ENCODE measurements at places on chromosomes 16 and 17.

GRCh38 chr17:4818276-4818675, 11.3 kb downstream of the PLD2 start:
- H3K27me3 ChIP-seq: no peaks in the 10 kb centered on the region
- no peak overlapping the region for H3K4me3 ChIP-seq
- DNase-seq: no peak
- no peak overlapping the region for H3K27ac ChIP-seq

DNA sequence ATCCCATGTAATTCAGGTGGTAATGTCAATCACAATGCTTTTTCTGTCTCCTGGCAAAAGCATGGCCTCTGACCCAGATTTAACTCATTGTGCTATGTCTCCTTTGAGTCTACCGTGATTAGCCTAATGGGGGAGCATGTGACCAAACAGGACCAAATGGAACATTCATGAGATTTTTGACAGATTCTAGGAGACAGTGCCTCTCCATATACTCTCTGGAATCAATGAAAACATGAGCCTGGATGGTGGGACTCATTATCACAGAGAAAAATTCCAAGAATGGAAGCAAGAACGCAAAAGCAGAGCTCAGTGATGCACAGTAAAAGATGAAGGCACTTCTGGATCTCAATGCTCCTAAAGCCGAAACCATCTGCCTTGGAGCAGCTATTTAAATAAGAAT, 307.9 kb upstream of the MON1B start:
- no peak overlapping the region for H3K4me3 ChIP-seq
- H3K4me1 ChIP-seq: no peaks in the 10 kb centered on the region
- H3K27me3 ChIP-seq: no peaks in the 10 kb centered on the region
- no peak for DNase-seq

- H3K27ac ChIP-seq: no peak overlapping the region
- DNase-seq: no peak
- H3K4me1 ChIP-seq: no peaks in the 10 kb centered on the region
These were observed 16.0 kb downstream of the SPNS3 start for GRCh38 chr17:4449736-4450135.

DNA sequence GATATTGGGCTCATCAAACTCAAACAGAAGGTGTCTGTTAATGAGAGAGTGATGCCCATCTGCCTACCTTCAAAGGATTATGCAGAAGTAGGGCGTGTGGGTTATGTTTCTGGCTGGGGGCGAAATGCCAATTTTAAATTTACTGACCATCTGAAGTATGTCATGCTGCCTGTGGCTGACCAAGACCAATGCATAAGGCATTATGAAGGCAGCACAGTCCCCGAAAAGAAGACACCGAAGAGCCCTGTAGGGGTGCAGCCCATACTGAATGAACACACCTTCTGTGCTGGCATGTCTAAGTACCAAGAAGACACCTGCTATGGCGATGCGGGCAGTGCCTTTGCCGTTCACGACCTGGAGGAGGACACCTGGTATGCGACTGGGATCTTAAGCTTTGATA, 2.6 kb upstream of the HPR start:
- no peak overlapping the region for H3K27ac ChIP-seq
- no peaks in the 10 kb centered on the region for H3K36me3 ChIP-seq
- H3K27me3 ChIP-seq: no peaks in the 10 kb centered on the region
- H3K4me1 ChIP-seq: no peaks in the 10 kb centered on the region

GRCh38 chr17:386141-386876, 33.7 kb upstream of the RPH3AL start:
- DNase-seq: peak; percentile 78
- no peaks in the 10 kb centered on the region for H3K36me3 ChIP-seq
- peak overlapping the region; percentile 66 for H3K4me3 ChIP-seq
- peaks cover 9% of the 10 kb centered on the region for H3K4me1 ChIP-seq

DNA sequence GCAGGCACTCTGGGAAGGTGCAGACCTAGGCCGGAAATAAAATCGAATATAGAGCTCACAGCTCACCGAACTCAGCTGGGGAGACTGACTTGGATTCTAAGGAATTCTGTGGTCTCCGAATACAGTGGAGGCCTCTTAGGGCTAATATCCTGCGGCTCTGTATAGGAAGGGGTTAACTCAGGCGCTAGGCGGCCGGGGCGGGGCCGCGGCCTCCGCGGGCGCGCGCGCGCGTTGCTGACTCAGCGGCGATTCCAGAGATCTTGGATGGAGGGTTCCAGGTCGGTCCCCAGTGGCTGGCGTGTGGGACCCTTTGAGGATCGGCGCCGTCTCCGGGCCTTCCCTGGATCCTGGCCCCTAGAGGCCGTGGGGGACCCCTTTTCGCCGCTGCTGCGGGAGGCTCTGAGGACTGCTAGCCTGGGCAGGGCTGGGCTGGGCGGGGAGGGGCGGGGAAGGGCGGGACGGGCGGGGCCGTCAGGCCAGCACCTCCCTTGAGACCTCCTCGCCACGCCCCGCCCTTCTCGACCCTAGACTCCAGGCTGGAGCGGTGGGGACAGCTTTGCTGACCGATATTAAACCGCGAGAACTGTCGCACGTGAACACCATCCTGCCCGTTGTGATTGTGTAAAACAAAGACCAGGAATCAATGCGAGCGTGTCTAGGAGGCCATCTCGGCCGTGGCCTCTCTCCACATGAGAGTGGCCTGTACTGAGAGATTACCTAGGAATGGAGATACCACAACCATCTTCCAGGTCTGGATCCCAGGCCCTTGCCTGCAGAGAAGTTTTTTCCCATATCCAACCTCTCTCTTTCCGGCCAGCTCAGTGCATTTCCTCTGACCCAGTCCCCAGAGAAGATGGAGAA, 1.4 kb upstream of the PLEKHH3 start:
- peak; percentile 78 for DNase-seq
- H3K27ac ChIP-seq: peak overlapping the region; percentile 77
- H3K36me3 ChIP-seq: no peaks in the 10 kb centered on the region
- peaks cover 50% of the 10 kb centered on the region for H3K27me3 ChIP-seq

GRCh38 chr17:50523208-50523607, 9.3 kb upstream of the EPN3 start:
- no peaks in the 10 kb centered on the region for H3K36me3 ChIP-seq
- no peaks in the 10 kb centered on the region for H3K27me3 ChIP-seq
- H3K4me1 ChIP-seq: no peaks in the 10 kb centered on the region

DNA sequence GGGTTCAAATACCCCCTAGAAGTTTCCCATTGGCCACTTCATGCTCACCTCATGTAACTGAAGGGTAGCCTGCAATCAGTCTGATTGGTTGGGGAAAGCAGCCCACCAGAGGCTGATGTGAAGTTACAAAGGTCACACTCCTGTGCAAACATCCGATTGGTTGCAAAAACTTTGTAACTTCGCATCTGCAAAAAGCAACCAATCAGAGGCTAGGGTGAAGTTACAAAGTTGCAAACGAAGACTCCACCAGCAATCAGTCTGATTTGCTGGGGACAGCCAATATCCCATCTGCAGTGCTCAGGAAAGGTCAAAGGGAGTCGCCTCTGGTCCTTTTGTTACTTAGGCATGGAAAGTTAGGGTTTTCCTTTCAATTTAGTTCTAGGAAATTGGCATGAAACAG, 40.1 kb downstream of the TAOK1 start:
- no peak overlapping the region for H3K4me3 ChIP-seq
- peaks cover 5% of the 10 kb centered on the region for H3K36me3 ChIP-seq
- no peaks in the 10 kb centered on the region for H3K27me3 ChIP-seq
- DNase-seq: no peak

DNA sequence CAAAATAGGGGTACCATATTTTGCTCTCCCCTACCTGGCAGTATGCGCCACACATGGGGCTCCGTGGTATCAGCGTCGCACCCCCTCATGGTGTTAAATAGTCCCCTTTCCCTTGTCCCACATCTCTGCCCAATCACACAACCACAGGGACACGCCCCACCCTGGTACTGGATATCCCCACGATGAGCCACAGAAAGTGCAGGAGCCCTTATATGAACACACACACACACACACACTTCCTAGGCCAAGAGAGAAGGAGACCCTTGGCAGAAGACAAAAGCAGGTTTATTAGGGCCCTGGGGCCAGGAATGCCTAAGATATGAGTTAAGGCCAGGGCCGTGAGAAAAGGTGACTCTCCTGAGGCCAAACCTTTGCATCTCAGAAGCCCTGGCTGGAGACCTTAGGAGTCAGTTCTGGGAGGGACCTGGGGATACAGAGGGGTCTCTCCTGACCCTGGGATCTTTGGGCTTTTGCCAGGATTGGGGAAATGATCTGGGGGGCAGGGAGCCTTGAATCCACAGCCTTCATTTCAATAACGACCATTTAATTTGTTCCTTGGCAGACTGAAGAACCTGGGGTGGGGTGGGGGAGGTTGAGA, 11.6 kb downstream of the COPZ2 start:
- H3K4me3 ChIP-seq: peak overlapping the region; percentile 81
- H3K36me3 ChIP-seq: no peaks in the 10 kb centered on the region
- peaks cover 22% of the 10 kb centered on the region for H3K27me3 ChIP-seq
- H3K27ac ChIP-seq: no peak overlapping the region

- no peaks in the 10 kb centered on the region for H3K36me3 ChIP-seq
- H3K27me3 ChIP-seq: no peaks in the 10 kb centered on the region
- no peak overlapping the region for H3K27ac ChIP-seq
- no peaks in the 10 kb centered on the region for H3K4me1 ChIP-seq
- DNase-seq: no peak
These were observed 34.6 kb upstream of the PVALEF start for GRCh38 chr17:81130385-81131361.

DNA sequence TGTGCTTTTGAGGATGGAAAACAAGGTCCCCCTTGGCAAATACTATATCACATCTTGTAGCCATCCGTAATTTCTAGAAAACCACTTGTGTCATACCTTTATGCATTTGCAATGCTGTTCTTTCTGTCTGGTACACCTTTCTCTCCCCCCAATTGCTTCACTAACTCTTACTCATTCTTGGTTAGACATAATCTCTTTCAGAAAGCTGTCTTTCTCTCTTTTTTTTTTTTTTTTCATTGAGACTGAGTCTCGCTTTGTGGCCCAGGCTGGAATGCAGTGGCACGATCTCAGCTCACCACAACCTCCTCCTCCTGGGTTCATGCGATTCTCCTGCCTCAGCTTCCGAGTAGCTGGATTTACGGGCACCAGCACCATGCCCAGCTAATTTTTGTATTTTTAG, 94.9 kb upstream of the C17orf78 start:
- H3K27ac ChIP-seq: peak overlapping the region; percentile 5
- peaks cover 30% of the 10 kb centered on the region for H3K36me3 ChIP-seq
- no peak for DNase-seq
- H3K27me3 ChIP-seq: no peaks in the 10 kb centered on the region
- no peaks in the 10 kb centered on the region for H3K4me1 ChIP-seq

GRCh38 chr17:6753006-6753445, 2.8 kb upstream of the XAF1 start:
- peak overlapping the region; percentile 25 for H3K4me3 ChIP-seq
- peak; percentile 43 for DNase-seq
- H3K36me3 ChIP-seq: peaks cover 11% of the 10 kb centered on the region
- H3K4me1 ChIP-seq: peaks cover 49% of the 10 kb centered on the region
- H3K27me3 ChIP-seq: no peaks in the 10 kb centered on the region
- peak overlapping the region; percentile 65 for H3K27ac ChIP-seq

DNA sequence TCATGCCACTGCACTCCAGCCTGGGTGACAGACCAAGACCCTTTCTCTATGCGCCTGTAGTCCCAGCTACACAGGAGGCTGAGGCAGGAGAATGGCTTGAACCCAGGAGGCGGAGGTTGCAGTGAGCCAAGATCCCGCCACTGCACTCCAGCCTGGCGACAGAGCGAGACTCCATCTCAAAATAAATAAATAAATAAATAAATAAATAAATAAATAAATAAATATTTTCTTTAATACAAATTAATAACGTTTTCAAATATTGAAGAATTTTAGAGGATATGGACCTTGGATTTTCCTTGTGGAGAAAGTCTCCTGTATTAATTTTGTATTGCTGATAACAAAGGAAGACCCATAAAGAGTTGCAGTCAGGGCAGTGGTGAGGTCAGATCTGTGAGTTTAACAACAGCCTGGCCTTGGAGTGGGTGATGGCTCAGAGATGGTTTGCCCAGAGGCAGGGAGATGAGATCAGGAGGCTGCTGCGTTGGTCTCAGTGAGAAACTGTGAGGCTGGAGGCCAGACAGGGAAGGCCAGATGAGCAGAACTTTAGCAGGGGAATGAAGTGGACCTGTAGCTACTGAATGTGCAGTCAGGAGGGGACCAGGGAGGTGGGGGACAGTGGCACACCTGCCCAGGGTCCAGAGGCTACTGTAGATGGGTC, 4.4 kb upstream of the ASGR1 start:
- no peak for DNase-seq
- no peaks in the 10 kb centered on the region for H3K4me1 ChIP-seq
- no peaks in the 10 kb centered on the region for H3K36me3 ChIP-seq
- no peaks in the 10 kb centered on the region for H3K27me3 ChIP-seq
- H3K27ac ChIP-seq: no peak overlapping the region

DNA sequence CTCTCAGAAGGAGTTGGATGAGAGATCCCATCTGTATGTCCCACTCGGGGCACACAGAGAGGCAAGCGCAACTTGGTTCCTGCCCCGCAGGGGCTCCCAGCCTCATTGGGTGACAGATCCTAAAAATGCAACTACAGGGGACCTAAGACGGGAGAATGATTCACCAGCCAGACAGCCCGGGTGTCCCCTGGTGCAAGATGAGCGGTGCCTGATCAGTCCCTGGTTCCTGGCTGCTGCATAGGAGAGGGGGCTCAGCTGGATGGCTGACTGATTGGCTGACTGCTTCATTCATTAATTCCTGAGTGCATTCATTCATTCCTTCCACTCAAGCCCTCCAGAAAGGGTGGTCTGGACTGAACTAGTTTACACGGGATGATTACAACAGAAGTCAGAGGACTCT, 22.0 kb downstream of the WNT3 start:
- no peaks in the 10 kb centered on the region for H3K4me1 ChIP-seq
- no peak overlapping the region for H3K27ac ChIP-seq
- DNase-seq: no peak
- no peaks in the 10 kb centered on the region for H3K36me3 ChIP-seq
- no peak overlapping the region for H3K4me3 ChIP-seq

- peaks cover 20% of the 10 kb centered on the region for H3K27me3 ChIP-seq
- H3K4me3 ChIP-seq: no peak overlapping the region
- peak; percentile 43 for DNase-seq
- no peak overlapping the region for H3K27ac ChIP-seq
- H3K4me1 ChIP-seq: peaks cover 17% of the 10 kb centered on the region
These were observed 4.2 kb downstream of the SMPD3 start for GRCh38 chr16:68444056-68444657.

DNA sequence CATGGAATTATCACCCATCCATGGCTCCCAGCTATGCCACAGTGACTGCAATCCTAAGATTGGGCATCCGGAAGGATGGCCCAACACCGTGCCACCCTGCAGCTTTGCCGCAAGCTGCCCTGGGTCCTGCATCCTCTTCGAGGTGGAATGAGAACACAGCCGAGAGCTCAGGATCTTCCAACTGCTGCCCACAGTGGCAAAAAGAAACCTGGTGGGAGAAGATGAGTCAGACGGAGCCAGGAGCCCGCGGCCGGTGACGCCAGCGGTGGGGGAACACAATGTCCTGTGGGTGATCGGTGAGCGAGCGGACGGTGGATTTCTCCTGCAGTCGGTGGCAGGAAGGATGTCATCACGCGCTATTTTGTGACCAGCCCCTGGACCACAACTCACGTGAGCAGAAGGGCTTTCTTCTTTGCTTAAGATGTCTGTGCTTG, 20.1 kb downstream of the CD7 start:
- peaks cover 20% of the 10 kb centered on the region for H3K36me3 ChIP-seq
- peak overlapping the region; percentile 100 for H3K27ac ChIP-seq
- peaks cover 73% of the 10 kb centered on the region for H3K4me1 ChIP-seq
- DNase-seq: peak; percentile 95
- peak overlapping the region; percentile 93 for H3K4me3 ChIP-seq
- H3K27me3 ChIP-seq: no peaks in the 10 kb centered on the region

- H3K27ac ChIP-seq: no peak overlapping the region
- H3K27me3 ChIP-seq: peaks cover 19% of the 10 kb centered on the region
- H3K36me3 ChIP-seq: no peaks in the 10 kb centered on the region
These were observed 88.6 kb downstream of the USP31 start for GRCh38 chr16:23060458-23061320.

- no peak for DNase-seq
- no peak overlapping the region for H3K4me3 ChIP-seq
- H3K36me3 ChIP-seq: no peaks in the 10 kb centered on the region
- peak overlapping the region; percentile 36 for H3K27ac ChIP-seq
These were observed 2.8 kb upstream of the TEFM start for GRCh38 chr17:30908717-30909420.

Measured in activated naive CD4-positive, alpha-beta T cell treated with anti-CD3 and anti-CD28 coated beads for 36 hours (primary cell).